Spleen (tissue), 13 donors: ENCODE measurements at places on chromosomes 6 and 20. TPM values are rescaled to one million over a fixed set of nuclear protein-coding genes. Genes with fewer than 3 reads are reported as not detected.

MDFI gene
- total RNA-seq, result not detected

C6orf118 gene
- not detected for total RNA-seq

RIN2 gene
- 65.3 TPM for total RNA-seq

CPNE1 gene
- 237 TPM for total RNA-seq

HEY2 gene
- total RNA-seq, result 3.7 TPM

CCM2L gene
- 64.8 TPM for total RNA-seq

IL17F gene
- not detected for total RNA-seq

SLC32A1 gene
- total RNA-seq, result not detected

NMBR gene
- total RNA-seq, result not detected

ESR1 gene
- total RNA-seq, result 7.3 TPM

KIF6 gene
- 0.33 TPM for total RNA-seq

ZBP1 gene
- 22.8 TPM for total RNA-seq
